H4 (cell line): ENCODE measurements at places on chromosomes 3 and 15. TPM values are rescaled to one million over a fixed set of nuclear protein-coding genes. Genes with fewer than 3 reads are reported as not detected.

DNA sequence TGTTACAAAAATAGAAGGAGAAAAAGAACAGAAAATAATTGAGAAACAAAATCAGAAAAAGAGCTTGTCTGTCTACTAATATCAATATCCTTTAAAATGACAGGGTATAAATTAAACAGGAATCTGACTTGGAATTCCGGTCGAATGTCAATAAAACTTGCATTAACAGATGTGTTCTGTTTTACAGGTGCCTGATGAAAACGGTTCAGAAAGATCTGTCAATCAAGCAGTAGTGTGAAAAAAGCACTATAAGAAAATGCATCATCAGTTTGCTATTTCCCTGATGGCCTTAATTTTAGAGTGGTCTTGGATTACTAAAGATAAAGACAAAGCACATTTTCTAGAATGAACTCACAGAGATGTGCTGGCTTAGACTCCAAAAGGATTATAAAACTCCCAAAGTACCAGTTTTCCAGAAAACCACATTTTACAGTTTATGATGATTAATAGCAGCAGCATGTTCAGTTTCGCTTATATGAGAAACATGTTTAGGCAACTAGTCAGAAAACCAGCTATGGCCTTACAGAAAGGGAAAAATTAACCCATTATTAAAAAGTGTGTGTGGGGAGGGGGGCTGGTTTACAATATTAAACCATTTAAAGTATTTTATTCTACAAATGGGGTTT, 8.2 kb upstream of the C3orf38 start:
- no peak for DNase-seq

Gene ROPN1
- total RNA-seq = not detected in 2 replicates

DNA sequence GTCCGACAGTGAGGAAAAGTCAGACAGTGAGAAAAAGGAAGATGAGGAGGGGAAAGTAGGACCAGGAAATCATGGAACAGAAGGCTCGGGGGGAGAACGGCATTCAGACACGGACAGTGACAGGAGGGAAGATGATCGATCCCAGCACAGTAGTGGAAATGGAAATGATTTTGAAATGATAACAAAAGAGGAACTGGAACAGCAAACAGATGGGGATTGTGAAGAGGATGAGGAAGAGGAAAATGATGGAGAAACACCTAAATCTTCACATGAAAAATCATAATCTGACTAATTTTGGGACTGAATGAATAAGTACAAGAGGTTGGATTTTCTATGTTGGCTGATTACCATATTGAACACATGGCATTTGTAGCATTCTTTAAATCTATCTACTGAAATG, 26.2 kb downstream of the SEC62 start:
- no peak for DNase-seq

GRCh38 chr3:53311882-53312281, 35.5 kb downstream of the DCP1A start:
- DNase-seq = no peak

- no peak for DNase-seq
Measured at GRCh38 chr3:11910971-11911531, 64.4 kb upstream of the TAMM41 start.

- no peak for DNase-seq
Measured at GRCh38 chr15:72421484-72421883, 23.4 kb downstream of the TMEM202 start.

GRCh38 chr3:86126552-86126951, 864.4 kb downstream of the VGLL3 start:
- no peak for DNase-seq

- no peak for DNase-seq
Measured at GRCh38 chr3:194064380-194065332, 71.3 kb upstream of the HES1 start.

GRCh38 chr15:97678656-97679055, 281.8 kb upstream of the ARRDC4 start:
- no peak for DNase-seq

Gene BFSP2
- not detected in 2 replicates for total RNA-seq

Gene AP3B2
- 0.14 and 0.51 TPM in 2 replicates for total RNA-seq

DNA sequence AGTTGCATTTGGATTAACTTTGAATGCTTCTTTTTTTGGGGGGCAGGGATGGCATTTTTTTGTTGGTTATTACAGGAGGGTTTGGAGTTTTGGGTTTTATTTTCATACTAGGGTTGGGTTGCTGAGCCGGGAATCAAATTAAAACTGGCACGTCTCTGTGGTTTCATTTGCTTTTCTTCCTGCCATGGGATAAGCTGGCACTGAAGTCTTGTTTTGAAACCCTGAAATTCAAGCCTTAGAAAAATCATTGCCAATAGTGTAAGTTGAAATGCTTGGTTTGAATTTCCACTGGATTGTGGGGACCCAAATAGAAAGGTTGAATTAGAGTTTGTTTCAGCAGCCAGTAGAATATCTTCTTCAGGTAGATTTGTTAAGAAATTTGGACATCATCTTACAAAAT, 193.1 kb upstream of the DCBLD2 start:
- no peak for DNase-seq
